H4 (cell line): ENCODE measurements at places on chromosomes 2 and 18.

- peak; percentile 65 for DNase-seq
Measured at GRCh38 chr18:36187826-36188721, 777 bp downstream of the MOCOS start.

- DNase-seq: no peak
Measured at GRCh38 chr18:63686871-63687270, 15.9 kb upstream of the SERPINB11 start.

GRCh38 chr2:233837694-233838229 is 16.6 kb downstream of the HJURP start:
- no peak for DNase-seq

DNA sequence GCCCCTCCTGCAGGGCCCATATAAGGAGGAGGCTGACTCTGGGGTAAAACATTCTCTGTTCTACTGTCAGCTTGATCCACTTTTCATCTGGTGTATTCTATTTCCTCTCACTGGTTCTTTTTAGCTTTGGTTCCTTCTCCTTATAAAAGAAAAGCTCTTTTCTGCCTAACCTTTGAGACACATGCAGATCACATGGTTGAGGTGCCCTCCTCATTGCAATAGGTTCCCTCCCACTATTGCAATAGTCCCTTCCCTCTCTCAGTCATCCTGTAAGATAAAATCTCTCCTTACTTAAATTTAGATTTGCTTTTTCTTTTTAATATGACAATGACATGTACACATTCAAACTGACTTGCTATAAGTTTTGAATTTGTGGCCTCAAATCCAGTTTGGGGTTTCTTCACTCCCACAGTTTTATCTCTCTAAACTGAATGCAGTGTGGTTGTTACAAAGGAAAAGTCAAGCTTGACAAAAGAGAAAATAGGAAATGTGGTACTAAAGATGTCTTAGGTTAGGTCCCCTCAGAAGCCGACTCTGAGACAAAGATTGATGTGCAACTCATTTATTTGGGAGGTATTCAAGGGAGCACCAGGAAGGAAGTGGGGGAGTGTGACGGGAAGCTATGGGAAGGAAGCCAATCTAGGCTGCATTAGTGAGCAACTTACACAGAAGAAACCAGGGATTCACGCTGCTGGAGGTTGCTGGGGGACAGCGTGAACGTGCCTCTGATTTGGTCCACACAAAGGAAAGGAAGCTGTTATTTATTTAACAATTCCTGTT is 127.6 kb upstream of the LINC00305 start:
- no peak for DNase-seq

DNA sequence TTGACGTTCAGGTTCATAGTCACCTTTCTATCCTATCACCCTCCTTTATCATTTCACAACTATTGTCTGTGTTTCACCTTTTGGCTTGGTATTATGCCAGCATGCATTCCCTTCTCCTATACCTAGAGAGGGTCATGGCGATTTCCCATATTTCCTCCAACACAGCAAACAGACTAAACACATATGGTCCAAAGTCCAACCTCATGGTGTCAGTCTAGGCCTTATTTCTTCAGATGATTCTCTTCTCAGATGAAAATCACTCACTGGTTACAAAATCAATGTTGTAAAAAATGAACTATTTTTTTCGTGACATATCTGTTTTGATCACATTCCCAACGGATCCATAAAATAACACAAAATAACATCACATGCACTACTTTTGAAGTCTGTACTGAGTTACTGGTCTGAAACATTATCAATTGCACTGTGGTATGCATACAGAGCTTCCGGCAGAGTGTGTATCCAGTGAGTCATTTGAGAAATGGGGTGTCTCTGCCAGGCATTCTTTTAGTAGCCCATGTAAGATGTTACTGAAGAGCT is 204.8 kb upstream of the GALNT5 start:
- DNase-seq: no peak

DNA sequence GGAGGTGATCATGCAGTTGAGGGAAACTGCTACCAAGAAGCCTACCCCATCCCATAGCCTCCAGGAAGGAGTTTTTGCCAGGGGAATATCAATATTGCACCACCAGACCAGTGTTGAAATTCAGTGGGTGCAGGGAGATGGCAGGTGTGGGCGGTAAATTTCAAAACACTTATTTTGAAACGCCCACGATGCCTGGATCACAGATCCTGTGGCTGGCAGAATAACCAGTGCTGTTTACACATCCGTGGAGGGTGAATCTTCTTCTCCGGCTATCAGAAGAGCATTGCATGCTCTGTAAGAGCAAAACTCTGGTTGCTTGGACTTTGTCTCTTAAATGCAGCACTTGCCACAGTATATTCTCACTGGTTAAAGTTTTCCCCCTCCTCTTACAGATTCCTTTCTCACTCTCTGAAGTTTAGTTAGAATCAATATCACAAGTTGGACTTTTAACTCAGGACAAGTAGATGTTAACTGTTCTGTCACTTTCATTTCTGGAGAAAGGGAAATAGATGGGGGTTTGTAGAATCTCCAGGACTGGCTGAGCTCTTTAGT is 70.5 kb upstream of the ZCCHC2 start:
- no peak for DNase-seq

DNA sequence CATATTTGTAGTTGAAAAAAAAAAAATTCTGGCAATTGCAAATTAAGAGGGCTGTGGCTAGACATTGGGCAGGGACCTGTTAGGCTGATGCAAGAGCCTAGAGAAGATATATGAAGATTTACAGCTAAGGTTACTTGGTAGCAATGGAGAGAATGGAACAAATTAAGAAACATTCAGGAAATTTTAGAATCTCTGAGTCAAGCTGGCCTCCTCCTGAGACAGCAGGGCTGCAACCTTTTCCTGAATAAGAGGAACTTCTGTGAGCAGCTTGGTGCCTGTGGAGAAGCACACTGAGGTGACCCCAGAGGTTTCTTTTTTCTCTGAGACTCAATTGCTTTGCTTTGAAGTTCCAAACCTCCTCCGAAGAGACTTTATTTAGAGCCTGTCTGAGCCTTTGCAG is 118.6 kb upstream of the LRATD1 start:
- no peak for DNase-seq

GRCh38 chr2:109655287-109655686 is 41.1 kb downstream of the SOWAHC start:
- no peak for DNase-seq

- DNase-seq: no peak
Measured at GRCh38 chr2:101698014-101698843, 722 bp downstream of the MAP4K4 start.

GRCh38 chr2:196233805-196234475 is 62.6 kb upstream of the STK17B start:
- no peak for DNase-seq

GRCh38 chr2:2060431-2060830 is 270.6 kb downstream of the MYT1L start:
- no peak for DNase-seq

DNA sequence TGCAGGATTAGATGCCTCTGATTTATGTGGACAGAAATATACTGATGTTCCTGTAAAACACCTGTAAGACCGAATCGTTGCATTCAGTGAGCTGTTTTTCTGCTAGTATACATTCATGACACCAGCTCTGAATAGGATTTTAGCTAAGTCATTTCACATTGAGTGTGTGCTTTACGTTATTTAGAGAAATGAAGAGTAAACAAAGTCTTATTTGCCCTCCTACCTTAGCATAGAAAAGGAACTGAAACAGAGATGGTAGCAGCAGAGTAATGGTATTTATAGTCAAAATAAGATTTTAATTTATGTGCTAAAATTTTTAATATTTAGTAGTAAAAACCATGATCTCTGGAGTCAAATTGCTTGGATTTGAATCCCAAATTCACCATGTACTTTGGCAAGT is 168.0 kb downstream of the CERS6 start:
- no peak for DNase-seq

- no peak for DNase-seq
Measured at GRCh38 chr2:6749962-6750361, 115.7 kb downstream of the CMPK2 start.

DNA sequence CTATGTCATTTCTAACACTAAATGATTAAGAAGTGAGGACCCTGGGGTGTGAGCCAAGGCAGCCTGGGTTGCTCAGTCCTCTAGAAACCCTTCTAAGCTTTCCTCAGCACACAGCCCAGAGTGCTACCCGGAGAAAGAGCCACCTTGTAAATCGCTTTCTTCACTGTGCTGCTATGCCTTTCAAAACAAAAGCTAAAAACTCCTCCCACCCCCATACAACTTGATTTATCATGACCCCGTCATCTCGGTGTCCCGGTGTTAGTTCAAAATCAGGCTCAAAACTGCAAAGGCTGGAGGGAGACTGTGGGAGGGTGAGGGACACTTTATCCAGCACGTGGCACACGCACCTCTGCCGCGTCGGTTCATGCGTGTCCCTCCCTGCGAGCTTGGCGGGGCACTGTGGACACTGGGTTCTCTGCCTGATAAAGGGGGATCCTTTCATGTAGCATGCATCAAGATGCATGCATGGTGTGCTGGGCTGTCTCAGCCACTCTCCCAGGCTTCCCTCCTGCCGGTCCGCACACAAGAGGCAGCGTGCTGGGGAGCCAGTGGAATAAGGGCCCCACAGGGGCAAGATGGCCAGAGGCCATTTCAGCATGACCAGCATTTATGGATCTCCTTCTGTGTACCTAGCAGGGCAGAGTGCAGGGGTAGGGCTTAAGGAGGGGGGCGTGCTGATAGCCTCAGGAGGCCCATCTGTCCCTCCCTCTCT is 170.4 kb downstream of the SMAD7 start:
- DNase-seq: no peak

GRCh38 chr2:242030858-242031257 is 161.3 kb downstream of the RTP5 start:
- no peak for DNase-seq

GRCh38 chr2:23760736-23761135 is 166.2 kb downstream of the ATAD2B start:
- DNase-seq: peak; percentile 18

DNA sequence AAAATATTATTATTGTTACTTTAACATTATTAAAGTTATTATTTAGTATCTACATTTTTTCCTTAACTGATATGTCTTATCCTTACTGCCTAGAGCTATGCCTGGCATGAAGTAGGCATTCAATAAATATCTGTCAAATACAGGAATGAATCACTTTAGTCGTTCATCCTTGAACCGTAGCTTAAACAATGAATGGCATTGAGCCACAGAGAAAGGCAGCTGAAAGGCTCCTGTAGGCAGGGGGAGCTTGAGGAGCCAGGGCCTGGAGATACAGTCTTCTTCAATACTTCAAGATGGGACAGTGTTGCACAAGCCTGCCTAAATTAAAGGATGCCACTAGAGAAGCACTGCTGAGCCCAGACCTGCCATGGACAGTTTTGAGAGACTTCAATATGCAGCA is 22.5 kb downstream of the CYRIA start:
- DNase-seq: no peak

DNA sequence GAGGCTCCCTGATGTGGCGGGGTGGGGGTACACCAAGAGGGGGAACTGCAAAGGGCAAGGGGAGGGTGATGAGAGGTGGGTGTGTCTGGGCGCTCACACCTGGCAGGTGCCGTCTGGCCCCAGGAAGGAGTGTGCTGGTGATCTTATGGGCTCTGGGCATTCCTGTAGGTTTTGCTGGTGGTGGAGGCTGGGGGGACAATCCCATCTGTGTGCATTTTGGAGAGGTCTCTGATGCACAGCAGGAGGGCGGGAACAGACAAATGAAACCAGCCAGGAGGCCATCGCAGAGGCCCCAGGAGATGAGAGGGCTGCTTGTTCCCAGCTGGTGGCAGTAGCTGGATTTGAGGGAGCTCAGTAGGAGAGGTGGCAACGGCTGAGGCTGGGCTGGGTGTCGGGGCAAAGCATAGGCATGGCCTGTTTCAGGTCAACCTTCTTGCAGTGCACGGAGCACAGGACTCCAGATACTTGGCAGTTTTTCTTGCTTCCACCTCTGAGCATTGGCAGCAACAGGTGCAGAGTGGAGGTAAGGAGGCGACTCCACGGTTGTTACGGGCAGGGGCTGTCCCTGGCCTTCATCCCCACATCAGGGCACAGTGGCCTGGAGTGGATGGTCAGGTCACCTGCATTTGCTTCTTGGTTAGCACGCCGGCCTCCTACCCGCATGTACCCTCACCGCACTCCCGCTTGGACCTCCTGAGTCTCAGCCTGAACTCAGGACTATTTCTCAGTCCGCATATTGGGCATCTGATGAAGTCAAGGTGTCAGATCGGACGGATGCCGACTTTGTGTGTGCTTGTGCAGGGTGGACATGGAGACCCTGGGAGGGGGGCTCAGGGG is 194.2 kb upstream of the HDAC4 start:
- DNase-seq: no peak

DNA sequence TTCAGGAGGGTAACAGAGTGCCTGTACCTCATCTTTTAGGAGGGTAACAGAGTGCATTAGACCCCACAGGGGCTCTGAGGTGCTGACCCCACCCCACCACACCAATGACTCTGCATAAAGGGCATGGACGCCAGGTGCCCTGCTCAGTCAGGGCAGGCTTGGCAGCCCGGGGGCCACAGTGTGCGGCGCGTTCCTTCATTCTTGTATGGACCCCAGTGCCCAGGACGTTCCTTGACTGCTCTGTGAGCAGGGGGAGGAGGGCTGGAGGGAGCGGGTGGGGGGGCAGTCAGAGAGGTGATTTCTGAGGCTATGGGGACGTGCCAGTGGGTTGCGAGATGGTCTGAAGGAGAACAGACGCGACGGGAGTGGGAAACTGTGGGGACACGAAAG is 168.7 kb upstream of the NCK2 start:
- DNase-seq: no peak

- no peak for DNase-seq
Measured at GRCh38 chr2:101753720-101754490, 56.4 kb downstream of the MAP4K4 start.

DNA sequence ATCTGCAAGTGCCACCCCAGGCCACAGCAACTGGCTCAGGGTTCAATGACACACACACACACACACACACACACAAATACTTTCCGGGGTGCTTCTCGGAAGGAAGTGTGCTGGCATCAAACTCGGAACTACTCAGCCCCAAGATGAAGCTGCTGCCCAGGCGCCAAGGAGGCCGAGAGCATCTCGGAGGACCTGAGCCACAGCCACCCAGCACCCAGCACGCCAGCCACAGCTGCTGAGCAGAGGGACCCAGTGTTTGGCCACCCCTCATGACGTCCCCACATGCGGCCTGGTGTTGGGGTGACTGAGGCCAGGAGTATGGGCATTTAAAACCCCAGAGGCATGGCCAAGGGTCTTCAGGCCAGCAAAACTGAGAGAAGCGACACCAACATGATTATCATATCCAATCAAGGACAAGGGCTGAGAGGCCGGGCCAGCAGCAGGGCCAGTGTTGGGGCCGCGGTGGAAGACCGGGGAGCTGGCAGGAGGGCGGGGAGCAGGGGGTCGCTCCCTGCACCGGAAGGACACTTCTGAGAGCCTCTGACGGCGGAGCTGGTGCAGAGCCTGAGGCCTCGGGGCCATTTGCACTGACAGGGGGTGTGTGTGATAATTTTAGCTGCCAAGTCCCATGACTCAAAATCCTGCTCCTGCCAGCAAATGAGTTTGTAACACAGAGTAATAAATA is 61.8 kb downstream of the BIN1 start:
- no peak for DNase-seq

DNA sequence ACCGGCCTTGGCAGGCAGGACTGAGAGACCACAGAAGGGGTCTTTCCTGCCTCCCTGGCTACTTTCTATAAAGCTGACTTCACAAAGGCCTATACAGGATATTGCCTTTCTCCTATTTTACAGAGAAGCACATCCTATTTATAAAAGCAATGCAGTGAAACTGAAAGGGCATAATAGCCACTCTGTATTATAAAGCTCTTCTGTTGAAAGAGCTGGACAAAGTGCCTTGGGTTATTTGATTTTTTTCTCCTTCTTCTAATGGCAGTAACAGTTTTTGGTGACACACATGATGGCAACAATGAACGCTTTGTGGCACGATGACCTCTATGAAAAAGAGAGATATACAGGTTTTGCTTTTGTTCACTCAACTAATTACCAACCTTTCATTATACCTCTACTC is 281.1 kb downstream of the ZNF516 start:
- no peak for DNase-seq
